ENCODE measurements at places on chromosomes 7 and 10.

GRCh38 chr7:118239014-118239413 lies 14.5 kb downstream of the ANKRD7 start:
- DNase-seq = no peak

DNA sequence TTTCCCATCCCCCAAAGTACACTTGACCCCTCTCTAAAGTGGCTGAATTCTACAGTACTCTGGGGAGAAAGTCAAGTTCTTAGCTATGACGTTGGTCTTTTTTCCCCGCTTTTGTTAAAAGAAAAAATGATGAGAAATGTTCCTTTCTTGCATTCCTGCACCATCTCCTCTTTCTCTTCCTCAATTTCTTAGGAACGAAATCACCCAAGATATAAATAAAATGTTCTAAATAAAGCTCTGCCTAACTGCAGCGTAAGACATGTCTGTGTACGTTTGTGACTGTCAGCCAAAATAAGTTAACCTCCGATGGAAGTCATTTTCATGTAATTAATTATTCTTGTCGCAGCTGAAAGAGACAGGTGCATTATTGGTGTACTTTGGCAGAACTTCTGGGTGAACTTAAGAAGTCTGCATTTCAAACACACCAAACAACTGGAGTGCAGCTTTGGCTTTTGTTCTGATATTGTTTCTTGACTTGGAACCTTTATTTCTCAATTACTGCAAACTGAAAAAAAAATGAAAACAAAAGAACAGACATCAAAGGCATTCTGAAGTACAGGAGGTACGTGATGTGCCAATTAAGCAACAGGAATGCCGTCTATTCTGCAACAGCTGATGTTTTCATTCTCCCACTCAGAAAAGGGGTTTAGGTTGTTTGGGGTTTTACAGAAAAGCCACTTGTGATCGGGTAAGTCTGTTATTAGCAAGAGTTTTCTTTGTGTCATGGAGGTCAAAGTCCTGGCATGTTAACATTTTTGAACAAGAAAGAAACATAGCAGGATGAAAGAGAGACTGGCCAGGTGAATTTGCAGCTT lies 82.4 kb upstream of the SDK1 start:
- no peak for DNase-seq

DNA sequence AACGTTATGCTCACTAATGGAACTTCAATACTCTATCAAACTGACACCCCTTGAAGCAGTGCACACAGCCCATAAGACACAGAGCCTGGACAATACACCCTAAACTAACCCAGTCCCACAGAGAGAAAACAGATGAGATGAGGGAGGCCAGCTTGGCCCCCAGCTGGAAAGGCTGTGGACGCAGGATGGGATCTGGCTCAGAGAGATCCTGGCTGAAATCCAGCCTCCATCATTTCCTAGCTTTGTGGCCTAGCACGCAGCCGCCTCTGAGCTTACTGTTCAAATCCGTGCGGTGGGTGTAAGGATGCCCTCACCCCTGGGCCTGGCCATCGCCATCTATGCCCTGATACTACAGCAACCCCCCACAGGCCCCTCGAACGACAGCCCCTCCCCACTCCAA lies 32.7 kb downstream of the SNX8 start:
- DNase-seq = no peak

DNA sequence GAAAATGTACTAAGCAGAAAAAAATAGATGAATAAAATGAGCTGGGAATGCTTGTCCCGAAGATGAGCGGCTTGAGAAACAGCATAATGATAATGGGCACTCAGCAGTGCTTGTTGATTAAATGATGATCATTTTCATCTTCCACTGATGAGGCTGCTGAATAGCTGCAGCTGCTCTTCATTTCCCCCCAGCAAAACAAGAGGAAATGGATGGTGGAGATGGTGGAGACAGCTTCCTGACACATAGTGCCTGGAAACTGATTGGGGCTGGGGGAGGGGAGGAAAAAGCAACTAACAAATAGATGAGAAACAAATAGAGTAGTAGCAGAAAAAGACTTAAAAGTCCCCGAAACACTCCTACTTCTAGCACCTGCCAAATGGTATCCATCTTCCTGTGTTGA lies 41.4 kb downstream of the MRC1 start:
- DNase-seq = no peak

GRCh38 chr7:141462958-141463357 lies 88.3 kb upstream of the AGK start:
- DNase-seq = no peak

- DNase-seq = no peak
These were observed 222.3 kb downstream of the KIF20B start for GRCh38 chr10:89923661-89924060.

DNA sequence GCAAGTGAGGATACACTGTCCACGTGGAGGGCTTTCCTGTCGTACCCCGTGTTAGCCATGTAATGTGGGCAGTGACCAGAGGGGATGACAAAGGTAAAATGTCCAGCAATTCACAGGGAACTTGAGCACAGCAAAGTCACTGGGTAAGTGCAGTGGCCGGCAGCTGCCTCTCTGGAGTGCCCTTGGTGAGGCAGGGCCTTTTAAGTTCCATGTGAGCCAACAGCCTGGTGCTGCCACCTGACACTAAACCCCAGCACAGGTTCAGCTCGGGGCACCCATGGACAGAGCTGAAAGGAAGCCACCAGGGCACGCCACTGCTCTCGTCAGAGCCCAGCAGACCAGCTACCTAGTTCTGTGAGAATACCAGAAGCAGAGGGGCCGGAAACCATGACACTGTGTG lies 168.3 kb downstream of the PRKAG2 start:
- no peak for DNase-seq

GRCh38 chr7:17030559-17030958 lies 148.8 kb upstream of the AGR3 start:
- DNase-seq = no peak

- no peak for DNase-seq
These were observed 71.8 kb upstream of the VWDE start for GRCh38 chr7:12475362-12476063.

GRCh38 chr10:110758128-110758765 lies 113.5 kb upstream of the PDCD4 start:
- no peak for DNase-seq

GRCh38 chr7:84538268-84538667 lies 343.7 kb upstream of the SEMA3A start:
- DNase-seq = no peak

- DNase-seq = no peak
These were observed 180.3 kb downstream of the KCNMA1 start for GRCh38 chr10:77457266-77457665.

GRCh38 chr7:15113752-15114151 lies 211.2 kb upstream of the DGKB start:
- no peak for DNase-seq

DNA sequence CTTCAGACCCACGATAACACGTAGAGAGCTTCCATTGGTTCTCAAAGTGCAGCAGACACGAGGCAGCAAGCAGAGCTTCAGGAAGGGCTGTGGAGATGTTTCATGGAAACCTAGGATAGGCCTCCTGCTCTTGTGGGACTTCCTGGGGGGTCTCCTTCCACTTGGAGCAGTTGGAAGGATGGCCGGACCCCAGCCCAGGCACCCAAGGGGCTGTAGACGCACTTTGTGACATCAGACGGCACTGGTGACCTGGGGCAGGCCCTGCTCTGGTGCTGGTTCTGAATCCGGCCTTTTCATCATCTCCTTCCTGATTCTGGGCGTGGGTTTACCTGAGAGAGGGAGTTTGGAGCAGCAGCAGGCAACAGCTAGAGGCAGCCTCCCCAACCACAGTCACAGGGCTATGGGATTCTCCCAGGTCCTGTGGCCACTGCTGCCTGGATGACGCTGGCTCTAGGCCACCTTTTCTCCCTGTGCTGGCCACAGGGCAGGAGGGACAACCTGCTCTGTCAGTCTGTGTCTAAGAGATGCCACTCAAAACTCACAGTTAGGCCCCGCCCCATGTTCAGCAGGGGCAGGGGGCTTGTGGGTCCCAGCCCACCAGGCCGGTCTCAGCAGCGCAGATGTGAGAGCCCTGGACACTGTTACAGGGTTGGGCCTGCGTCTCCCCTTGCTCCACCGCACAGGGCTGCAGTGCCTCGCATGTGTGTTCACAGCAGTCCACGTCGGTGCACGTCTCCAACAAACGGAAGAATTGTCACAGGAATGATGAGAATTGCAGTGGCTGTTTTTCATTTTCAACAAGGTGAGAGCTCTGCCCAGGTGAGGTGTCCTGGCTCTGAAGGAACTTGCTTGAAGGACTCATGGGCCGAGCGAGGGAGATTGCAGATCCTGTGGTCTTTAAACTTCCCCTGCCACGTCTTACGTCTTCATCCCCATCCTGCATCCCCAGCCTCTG lies 569.3 kb downstream of the TCERG1L start:
- no peak for DNase-seq

DNA sequence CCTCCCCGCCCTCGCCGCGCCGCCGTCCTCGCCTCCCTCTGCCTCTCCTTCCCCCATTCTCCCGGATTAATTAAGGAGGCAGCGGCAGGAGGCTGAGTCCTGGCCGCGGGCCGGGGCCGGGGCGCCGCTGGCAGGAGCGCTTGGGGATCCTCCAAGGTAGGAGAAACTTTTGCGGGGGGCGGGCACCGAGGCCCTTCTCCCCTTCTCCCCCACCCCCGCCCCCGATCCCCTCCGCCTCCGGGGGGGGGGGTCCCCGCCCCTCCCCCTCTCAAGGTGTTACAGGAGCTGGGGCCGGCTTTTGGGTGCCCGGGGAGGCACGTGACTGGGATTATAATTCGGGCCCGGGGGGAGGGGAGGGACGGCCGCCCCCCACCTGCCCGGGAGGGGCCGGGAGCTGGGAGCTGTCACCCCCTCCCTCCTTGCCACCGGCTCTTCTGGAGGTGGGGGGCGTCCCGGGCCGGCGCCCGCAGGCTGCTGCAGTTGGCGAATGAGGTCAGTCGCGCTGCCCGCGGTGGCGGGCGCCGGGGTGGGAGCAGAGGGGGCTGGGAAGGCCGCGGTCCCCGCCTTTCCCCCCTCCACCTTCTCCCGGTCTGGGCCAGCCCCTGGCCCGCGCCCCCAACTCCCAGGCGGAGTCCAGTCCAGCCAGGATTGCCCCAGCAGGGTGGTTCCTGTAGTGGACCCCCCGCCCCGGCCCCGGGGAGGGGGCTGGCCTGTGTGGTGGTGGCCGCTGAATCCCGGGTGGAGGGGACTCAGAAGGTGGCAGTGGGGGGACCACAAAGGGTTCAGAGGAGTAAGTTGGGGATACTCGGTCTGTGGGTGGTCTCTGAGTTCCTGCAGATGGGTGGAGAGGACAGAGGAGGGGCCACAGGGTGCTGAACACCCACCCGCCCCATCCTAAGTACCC lies 567 bp downstream of the GTF2IRD1 start:
- peak; percentile 43 for DNase-seq

DNA sequence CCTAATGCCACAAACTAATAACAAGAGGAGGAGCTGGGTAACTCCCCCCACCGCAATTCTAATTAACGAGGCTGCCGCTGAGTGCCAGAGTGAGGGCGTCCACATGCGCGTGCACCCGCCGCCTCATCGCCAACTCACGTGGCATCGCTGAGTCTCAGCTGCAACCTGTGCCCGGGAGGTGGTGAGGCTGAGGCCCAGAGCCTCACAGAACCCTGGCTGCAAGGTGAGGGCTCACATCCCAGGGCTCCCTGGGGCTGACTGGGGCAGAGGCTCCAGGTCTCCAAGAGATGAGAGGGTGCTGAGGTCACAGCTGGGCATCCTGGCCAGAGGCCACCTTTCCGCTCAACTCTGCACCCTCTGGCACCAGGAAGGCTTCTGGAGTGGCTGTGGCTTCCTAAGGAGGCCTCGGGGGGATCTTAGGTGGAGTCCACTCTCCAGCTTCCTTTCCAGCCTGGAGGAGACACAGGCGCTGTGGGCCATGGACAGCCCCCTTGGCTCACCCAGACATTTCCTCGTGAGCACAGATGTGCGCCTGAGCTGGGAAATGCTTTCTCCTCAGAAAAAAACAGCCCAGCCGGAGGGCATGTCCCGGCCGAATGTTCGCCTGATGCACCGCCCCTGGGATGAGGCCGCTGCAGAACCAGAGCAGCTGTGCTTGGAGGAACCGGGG lies 242.6 kb downstream of the MAD1L1 start:
- DNase-seq = no peak

DNA sequence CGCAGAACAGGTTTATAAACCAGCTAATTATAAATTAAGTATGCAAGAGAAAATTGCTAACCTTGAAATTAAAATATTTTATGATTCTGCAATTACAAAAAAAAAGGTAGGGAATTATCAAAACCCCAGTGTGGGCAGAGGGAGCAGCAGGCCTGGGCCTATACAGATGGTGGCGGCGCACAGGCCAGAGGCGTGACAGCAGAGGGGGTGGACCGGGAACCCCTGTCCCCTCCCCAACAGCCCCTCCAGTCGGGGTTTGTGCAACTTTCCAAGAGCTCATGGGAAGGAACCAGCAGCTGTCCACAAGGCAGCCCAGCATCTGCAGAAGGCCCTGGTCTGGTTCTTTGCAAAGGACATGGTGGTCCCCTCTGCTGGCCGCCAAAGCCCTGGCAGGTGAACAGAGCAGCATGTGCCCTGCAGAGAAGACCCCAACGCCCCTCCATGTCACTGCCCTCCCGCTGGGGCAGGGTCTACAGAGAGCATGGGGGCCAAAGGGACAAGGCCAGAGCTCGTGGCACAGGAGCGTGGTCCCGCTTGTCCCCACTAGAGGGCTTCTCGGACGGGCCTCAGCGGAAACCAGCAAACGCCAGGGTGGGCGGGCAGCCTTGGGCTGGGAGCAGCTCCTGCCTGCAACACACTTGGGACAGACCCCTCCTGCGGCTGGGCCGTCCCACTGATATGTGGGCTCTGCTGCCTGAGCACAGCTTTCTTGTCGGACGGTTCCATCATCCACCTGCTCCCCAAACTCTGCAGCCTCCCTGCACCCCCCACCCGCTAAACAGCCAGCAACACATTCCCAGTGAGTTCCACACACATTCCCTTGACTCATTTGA lies 75.1 kb downstream of the EBF3 start:
- DNase-seq = peak; percentile 65

- DNase-seq = no peak
These were observed 193.2 kb upstream of the MGMT start for GRCh38 chr10:129273860-129274259.

DNA sequence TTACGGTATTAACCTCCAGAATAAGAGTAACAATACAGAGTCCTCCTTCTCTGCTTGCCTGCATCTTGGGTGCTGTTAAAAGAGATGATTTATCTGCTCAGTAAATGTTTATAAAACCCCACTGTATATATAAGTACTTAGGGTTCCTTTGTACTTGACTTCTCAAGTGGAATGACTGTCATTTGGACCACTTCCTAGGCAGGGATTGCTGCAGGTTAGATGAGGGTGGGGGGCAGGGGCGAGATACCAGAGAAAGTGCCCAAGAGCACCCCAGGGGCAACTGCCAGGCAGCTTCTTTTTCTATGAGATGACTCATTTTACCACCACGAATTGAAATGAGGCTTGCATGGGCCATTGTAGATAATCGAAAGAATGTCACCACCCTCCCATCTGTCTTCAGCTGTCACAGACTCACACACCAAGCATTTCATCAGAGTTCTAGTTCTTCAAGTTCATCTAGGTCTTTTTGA lies 421.9 kb upstream of the GALNT17 start:
- DNase-seq = no peak
